Activated T-helper 1 cell treated with anti-CD3 and anti-CD28 coated beads, Interleukin-12 subunit alpha, Interleukin-12 subunit beta, Interleukin-2, Interleukin-4 antibody, amounts not matched to agents 30 ng/mL and 10 ng/mL and 1 ng/mL, durations not matched to agents 14 hours and 24 hours and 36 hours (primary cell): ENCODE measurements at places on chromosomes 7 and 10.
A peak's percentile ranks its signal among the peaks of the same experiment; 100 is the strongest.

DNA sequence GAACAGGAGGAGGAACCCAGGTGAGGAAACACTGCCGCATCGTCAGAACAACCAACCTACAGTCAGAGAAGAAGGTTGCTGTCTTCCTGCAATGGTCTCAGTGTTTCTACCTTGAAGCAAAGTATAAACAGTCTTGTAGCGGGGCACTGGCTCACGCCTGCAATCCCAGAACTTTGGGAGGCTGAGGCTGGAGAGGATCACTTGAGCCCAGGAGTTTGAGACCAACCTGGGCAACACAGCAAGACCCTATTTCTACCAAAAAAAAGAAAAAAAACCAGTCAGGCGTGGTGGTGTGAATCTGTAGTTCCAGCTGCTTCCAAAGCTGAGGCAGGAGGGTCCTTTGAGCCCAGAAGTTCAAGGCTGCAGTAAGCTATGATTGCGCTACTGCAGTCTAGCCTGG, 23.4 kb downstream of the SNX8 start:
- no peak for DNase-seq
- no peak overlapping the region for H3K27ac ChIP-seq
- no peaks in the 10 kb centered on the region for H3K36me3 ChIP-seq

DNA sequence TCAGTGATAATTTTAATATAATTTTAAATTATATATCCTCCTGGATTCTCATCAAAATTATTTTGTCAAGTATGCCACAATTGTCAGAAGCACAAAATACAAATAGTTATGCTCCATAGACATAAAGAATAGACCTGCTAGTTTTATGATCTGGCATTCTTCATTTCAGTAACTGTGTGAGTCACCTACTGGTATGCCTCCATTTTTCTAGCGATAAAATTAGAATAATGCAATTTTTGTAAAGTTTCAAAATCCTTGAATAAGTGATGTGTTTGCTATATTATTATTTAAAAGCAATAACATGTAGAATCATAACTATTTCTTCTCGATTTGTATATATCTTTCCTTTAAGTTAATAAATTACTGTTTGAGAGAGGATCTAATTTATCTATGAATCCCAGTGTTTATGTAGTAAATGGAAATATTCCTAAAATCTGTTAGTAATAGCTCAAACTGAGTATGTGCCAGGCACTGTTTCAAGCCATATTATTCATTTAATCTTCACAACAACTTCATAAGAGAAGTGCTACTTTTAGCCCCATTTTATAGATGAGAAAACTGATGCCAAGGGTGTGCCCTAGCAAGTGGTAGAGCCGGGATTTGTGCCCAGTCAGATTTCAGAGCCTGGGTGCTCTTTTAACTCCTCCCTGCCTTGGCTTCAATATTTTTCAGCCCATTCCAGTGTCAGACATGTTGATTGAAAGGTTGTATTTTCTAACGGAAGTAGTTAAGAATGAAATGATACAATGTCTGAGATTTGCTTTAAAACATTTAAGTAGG, 38.4 kb downstream of the NET1 start:
- no peaks in the 10 kb centered on the region for H3K27me3 ChIP-seq
- H3K4me3 ChIP-seq = no peak overlapping the region
- peaks cover 33% of the 10 kb centered on the region for H3K4me1 ChIP-seq
- DNase-seq = no peak
- no peak overlapping the region for H3K27ac ChIP-seq

DNA sequence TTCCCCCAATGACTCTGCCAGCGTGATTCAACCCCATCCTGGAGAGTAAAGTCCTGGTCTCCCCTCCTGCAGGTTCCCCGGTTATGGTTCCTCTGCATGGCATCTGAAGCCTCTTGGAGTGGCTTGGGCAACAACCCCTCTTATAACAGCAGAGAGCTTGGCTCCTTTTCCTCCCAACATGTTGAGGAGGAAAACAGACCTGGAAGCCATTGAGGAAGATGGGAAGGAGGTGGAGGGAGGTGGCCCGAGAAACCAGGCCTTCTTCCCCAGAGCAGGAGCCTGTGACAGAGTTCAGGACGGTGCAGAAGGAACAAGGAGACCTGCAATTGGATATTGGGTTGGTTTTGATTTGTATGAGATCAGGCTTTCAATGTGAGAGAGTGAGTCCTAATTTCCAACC, 184.0 kb upstream of the ADCY1 start:
- no peak overlapping the region for H3K27ac ChIP-seq
- H3K4me1 ChIP-seq = no peaks in the 10 kb centered on the region

GRCh38 chr7:26167303-26167934, 15.4 kb downstream of the NFE2L3 start:
- DNase-seq = no peak
- H3K4me3 ChIP-seq = peak overlapping the region; percentile 16
- peak overlapping the region; percentile 79 for H3K27ac ChIP-seq
- peaks cover 47% of the 10 kb centered on the region for H3K36me3 ChIP-seq

DNA sequence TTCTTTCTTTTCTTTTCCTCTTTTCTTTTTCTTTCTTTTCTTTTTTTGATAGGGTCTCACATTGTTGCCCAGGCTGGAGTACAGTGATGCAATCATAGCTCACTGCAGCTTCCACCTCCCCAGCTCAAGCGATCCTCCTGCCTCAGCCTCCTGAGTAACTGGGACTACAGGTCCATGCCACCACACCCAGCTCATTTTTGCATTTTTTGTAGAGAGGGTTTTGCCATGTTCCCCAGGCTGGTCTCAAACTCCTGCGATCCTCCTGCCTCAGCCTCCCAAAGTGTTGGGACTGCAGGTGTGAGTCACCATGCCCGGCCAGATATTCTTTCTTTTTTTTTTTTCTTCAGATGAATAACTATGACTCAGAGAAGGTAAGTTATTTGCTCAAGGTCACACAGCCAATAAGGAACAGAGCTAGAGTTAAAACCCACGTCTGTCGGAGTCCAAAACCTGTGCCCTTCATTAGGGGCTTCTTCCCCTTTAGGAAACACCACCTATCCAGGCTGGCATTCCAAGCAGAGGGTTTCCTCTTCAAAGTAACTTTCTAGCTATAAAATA, 28.1 kb upstream of the DNMBP start:
- no peaks in the 10 kb centered on the region for H3K36me3 ChIP-seq
- no peak overlapping the region for H3K27ac ChIP-seq
- peaks cover 12% of the 10 kb centered on the region for H3K27me3 ChIP-seq
- H3K4me3 ChIP-seq = no peak overlapping the region
- H3K4me1 ChIP-seq = no peaks in the 10 kb centered on the region

GRCh38 chr7:94906065-94906851, 1.1 kb upstream of the PPP1R9A start:
- H3K27ac ChIP-seq = no peak overlapping the region
- no peaks in the 10 kb centered on the region for H3K36me3 ChIP-seq

GRCh38 chr10:93488956-93489528, 6.9 kb upstream of the MYOF start:
- no peak for DNase-seq
- no peaks in the 10 kb centered on the region for H3K4me1 ChIP-seq
- H3K27me3 ChIP-seq = peaks cover 6% of the 10 kb centered on the region
- no peak overlapping the region for H3K27ac ChIP-seq
- no peak overlapping the region for H3K4me3 ChIP-seq

- peaks cover 40% of the 10 kb centered on the region for H3K27me3 ChIP-seq
- DNase-seq = no peak
- no peak overlapping the region for H3K4me3 ChIP-seq
- H3K4me1 ChIP-seq = no peaks in the 10 kb centered on the region
- H3K36me3 ChIP-seq = no peaks in the 10 kb centered on the region
Observed at GRCh38 chr10:100811752-100812750, 66.7 kb downstream of the PAX2 start.

- peak overlapping the region; percentile 47 for H3K4me3 ChIP-seq
- peaks cover 7% of the 10 kb centered on the region for H3K27me3 ChIP-seq
- H3K4me1 ChIP-seq = peaks cover 43% of the 10 kb centered on the region
- no peak for DNase-seq
- peaks cover 7% of the 10 kb centered on the region for H3K36me3 ChIP-seq
Observed at GRCh38 chr7:73715648-73716317, 3.7 kb downstream of the STX1A start.

DNA sequence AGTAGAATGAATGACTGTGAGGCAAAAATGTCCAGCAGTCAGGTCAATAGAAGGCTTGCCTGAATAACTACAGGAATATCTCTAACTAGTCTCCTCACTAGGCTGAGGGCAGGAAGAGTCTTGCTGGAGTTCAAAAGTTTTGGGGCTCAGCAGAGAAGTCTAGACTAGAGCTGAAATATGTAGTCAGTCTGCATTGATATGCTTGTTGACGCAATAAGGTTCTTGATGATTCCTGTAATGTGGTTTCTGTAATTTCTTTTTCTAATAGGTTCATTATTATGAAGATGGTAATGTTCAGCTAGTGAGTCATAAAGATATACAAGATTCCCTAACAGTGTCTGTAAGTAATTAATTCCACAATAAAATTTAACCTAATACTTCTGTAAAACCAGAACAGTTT, 41.5 kb upstream of the ST7 start:
- no peaks in the 10 kb centered on the region for H3K27me3 ChIP-seq
- no peak overlapping the region for H3K4me3 ChIP-seq
- H3K27ac ChIP-seq = no peak overlapping the region
- peaks cover 6% of the 10 kb centered on the region for H3K4me1 ChIP-seq
- H3K36me3 ChIP-seq = peaks cover 44% of the 10 kb centered on the region
- no peak for DNase-seq

- H3K36me3 ChIP-seq = no peaks in the 10 kb centered on the region
- H3K27me3 ChIP-seq = no peaks in the 10 kb centered on the region
- DNase-seq = no peak
- H3K4me1 ChIP-seq = peaks cover 8% of the 10 kb centered on the region
- H3K27ac ChIP-seq = no peak overlapping the region
- H3K4me3 ChIP-seq = no peak overlapping the region
Observed at GRCh38 chr7:134419085-134419484, 39.8 kb downstream of the AKR1B1 start.

DNA sequence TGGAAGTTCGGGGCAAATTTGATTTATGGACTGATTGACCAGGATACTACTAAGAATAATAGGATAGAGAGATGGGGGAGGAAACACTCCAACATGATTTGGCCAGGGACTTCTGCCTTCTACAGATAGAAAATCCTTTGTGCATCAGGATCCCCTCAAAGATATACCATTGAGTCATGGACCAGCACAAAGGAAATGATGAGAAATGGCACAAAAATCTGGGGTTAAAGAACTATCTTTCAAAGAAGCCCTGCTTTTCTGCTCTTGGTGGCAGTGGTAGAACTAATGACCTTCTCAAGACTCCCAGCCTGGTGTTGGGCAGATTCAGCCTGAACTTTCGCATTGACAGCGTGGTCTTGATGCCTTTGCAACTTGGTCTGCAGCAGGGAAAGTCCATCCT, 27.6 kb upstream of the LAMB1 start:
- DNase-seq = no peak
- H3K4me1 ChIP-seq = no peaks in the 10 kb centered on the region
- no peak overlapping the region for H3K4me3 ChIP-seq

DNA sequence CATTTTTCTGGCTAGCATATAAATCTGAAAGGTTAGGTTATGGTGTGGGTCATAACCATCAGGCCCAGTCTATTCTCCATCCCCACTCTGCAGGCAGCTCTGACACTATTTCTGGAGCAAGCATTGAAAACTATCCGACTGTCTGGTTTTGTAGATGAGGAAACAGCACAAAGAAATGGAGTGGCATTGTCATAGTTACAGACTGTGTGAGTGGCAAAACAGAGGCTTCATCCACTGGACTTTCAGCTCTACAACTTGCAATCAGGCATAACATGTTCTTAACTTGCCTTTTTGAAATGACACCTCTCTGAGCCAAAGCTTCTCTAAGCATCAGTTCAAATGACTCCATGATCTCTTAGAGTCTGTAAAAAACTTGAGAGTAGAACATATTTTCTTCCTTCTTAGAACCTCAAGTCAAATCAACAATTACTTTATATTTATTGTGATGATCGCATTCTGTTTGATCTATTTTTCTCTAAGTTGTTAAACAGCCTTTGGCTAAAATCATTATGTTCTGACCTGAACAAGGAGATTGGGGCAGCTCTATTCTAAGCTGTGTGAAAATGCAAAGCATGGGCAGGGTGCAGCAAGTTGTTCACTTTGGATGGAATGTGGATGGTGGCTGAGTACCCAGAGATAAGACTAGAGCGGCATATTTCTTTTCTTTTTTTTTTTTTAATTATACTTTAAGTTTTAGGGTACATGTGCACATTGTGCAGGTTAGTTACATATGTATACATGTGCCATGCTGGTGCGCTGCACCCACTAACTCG, 68.5 kb downstream of the LRRC4 start:
- no peak overlapping the region for H3K27ac ChIP-seq
- peaks cover 35% of the 10 kb centered on the region for H3K36me3 ChIP-seq
- DNase-seq = no peak

GRCh38 chr10:55220975-55221374, 419.9 kb upstream of the PCDH15 start:
- no peak overlapping the region for H3K4me3 ChIP-seq
- no peak for DNase-seq
- H3K36me3 ChIP-seq = no peaks in the 10 kb centered on the region
- no peaks in the 10 kb centered on the region for H3K4me1 ChIP-seq

- no peak for DNase-seq
- no peaks in the 10 kb centered on the region for H3K27me3 ChIP-seq
- peaks cover 9% of the 10 kb centered on the region for H3K4me1 ChIP-seq
- no peak overlapping the region for H3K4me3 ChIP-seq
Observed at GRCh38 chr7:36905841-36906240, 181.5 kb upstream of the AOAH start.

- H3K4me1 ChIP-seq = peaks cover 14% of the 10 kb centered on the region
- H3K4me3 ChIP-seq = no peak overlapping the region
- DNase-seq = no peak
- H3K27me3 ChIP-seq = peaks cover 2% of the 10 kb centered on the region
Observed at GRCh38 chr10:63375859-63376258, 89.9 kb downstream of the JMJD1C start.

GRCh38 chr10:62657244-62657835, 147.2 kb upstream of the ADO start:
- no peak overlapping the region for H3K4me3 ChIP-seq
- DNase-seq = no peak
- peaks cover 2% of the 10 kb centered on the region for H3K36me3 ChIP-seq
- H3K27me3 ChIP-seq = peaks cover 1% of the 10 kb centered on the region

- H3K36me3 ChIP-seq = peaks cover 40% of the 10 kb centered on the region
- no peak overlapping the region for H3K4me3 ChIP-seq
- H3K27ac ChIP-seq = no peak overlapping the region
- H3K27me3 ChIP-seq = no peaks in the 10 kb centered on the region
- H3K4me1 ChIP-seq = peaks cover 27% of the 10 kb centered on the region
- no peak for DNase-seq
Observed at GRCh38 chr7:134660961-134661376, 14.3 kb downstream of the BPGM start.

DNA sequence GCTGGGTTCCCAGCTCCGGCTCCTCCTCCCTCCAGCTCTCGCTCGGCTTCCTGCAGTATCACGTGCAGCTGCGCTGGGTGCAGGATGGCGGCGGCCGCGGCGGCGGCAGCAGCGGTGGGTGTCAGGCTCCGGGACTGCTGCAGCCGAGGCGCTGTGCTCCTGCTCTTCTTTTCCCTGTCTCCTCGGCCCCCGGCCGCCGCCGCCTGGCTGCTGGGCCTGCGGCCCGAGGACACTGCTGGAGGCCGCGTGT, at the start of gene CNNM1:
Gene CNNM1, plus strand, starts transcription at position 53 of the 250 bp plus-strand sequence. Its CDS starts 32 bp downstream, at position 85.
- H3K4me1 ChIP-seq = no peaks in the 10 kb centered on the region
